ENCODE measurements at places on chromosomes 3 and 15.

DNA sequence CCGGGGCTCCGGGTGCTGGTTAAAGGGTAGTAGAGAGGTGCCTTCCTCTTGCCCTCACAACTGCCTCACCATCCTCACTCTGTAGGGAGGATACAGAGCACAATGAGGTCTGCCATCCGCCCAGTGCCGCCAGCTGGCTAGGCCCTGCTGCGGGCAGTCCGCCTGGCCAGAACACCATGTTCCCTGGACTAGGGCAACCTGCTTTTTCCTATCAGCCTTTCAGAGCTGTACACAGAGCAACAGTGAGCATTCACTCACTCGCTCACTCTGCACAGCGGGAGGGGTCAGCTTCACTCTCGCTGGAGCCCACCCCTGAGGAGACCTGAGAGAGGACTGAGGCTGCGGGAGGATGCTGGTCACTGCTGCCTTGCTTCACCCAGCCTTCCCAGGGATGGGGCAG is 218.7 kb upstream of the CHRNA7 start:
- DNase-seq: no peak

DNA sequence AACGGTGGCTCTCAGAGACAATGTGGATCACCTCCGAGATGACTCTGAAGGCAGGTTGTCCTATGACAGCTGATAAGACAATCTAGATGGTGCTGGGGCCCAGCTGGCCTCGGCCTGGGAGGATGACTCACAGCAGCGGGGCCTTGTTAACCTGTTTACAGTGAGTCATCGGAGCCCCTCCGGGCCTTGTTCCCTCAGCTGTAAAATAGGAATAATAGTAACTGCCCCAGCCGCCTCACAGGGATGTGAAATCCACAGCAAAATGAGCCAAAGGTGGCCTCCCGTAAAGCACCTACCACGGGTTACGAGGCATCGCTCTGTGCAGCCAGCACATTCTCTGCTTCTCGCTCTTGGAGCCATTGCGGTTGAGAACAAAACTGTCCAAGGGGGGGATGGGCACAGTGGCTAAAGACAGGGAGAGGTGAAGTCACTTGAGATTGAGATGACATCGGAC is 88.6 kb upstream of the RASGRF1 start:
- no peak for DNase-seq

GRCh38 chr3:160016972-160017371 is 28.3 kb downstream of the IL12A start:
- DNase-seq: no peak

GRCh38 chr3:27713078-27713423 is 9.1 kb downstream of the EOMES start:
- no peak for DNase-seq

DNA sequence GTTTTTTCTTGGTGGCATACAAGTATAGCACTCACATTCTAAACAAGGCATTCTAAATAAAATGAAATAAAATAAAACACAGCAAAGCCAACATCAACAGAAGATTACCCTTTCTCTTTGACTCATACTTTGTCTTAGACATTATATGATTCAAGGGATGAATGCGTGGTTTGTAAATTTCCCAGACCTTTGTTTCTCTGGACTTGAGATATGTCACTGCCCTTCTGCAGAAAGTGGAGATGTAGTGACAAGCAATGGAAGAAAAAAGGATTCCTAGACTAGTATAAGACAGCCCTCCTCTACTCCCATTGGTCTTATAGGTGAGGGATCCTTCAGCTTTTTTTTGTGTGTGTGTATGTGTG is 22.4 kb downstream of the NANOGP8 start:
- no peak for DNase-seq

- DNase-seq: no peak
Observed at GRCh38 chr15:94252906-94253491, 21.6 kb downstream of the MCTP2 start.

DNA sequence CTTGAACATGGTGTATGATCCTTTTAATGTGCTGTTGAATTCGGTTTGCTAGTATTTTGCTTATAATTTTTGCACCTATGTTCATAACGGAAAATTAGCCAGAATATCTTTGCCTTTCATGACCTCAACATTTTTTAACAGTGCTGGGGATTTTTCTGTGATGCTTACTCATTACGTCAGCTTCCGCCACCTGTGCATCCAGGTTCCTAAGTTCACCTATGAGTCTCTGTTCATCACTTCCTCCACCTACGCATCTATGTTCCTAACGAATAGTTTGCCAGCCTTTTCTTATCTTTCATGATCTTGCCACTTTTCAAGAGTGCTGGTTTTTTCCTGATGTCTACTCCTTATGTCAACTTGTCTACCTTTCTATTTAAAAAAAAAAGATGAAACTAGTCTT is 16.5 kb downstream of the AADACL2 start:
- DNase-seq: no peak

DNA sequence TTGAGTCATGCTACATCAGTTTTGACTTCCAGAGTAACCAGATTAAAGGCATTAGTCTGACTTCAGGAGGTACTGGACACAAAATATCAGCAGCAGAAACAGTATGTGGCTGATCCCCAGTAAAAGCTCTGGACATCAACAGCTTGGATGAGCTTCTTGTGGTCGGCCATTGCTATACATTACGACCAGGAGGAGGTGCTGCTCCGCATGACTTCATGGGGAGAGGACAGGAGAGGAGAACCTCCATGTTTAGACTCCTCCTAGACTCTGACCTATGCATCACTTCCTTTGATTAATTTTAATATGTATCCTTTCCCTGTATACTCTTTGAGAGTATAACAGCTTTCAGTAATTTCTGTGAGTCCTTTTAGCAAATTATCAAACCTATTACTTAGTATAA is 285.6 kb upstream of the ARHGEF26 start:
- no peak for DNase-seq

- no peak for DNase-seq
Observed at GRCh38 chr3:94378322-94378721, 315.5 kb downstream of the NSUN3 start.

DNA sequence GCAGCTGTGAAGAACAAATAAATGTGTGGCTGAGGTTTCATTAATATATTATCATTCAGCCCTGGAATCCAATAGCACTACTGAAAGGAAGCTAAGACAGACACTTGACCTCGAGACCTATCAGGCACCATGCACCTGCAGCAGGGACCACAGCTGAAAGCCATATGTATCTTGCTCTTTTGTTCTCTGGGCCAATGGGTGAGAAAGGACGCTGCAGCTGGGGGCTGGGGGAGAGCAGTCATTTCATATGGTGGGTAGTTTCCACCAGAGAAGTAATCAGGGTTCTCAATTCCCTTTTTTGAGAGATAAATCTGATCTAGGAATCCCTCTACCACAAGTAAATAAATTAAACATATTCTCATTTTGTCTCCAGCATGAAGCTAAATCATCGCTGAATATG is 225.6 kb upstream of the STRIT1 start:
- no peak for DNase-seq

DNA sequence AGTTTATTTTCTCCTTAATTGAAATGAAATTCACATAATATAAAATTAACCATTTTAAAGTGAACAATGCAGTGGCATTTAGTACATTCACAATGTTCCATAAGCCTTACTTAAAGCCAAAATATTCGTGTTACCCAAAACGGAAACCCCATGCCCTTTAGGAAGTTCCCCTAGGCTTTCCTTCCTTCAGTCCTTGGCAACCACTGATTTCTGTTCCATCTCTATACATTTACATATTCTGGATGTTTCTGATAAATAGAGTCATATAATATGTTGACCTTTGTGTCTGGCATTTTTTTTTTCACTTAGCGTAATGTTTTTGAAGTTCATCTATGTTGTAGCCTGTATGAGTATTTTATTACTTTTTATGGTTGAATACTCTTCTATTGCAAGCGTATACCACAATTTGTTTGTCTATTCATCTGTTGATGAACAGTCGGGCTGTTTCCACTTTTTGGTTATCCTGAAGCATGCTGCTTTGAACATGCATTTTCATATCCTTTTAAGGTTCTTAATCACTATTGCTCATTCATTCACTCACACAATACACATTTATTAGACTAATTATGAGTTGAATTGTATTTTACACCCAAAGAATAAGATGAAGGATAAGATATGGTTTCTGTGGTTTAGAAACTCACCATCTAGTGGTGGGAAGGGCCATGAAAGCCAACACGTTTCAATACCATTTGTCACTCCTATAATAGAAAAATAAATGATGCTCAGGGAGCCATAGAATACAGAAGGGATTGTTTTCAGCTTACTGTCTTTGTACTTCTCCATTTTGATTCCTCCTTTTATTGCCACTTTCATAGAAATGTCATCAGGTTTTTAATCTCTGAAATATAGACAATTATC is 408.2 kb upstream of the CBLB start:
- no peak for DNase-seq

- no peak for DNase-seq
Observed at GRCh38 chr3:195883801-195884200, 24.6 kb downstream of the TNK2 start.

All from neuronal stem cell (in vitro differentiated cells).